ENCODE measurements at places on chromosomes 16 and 17.

DNA sequence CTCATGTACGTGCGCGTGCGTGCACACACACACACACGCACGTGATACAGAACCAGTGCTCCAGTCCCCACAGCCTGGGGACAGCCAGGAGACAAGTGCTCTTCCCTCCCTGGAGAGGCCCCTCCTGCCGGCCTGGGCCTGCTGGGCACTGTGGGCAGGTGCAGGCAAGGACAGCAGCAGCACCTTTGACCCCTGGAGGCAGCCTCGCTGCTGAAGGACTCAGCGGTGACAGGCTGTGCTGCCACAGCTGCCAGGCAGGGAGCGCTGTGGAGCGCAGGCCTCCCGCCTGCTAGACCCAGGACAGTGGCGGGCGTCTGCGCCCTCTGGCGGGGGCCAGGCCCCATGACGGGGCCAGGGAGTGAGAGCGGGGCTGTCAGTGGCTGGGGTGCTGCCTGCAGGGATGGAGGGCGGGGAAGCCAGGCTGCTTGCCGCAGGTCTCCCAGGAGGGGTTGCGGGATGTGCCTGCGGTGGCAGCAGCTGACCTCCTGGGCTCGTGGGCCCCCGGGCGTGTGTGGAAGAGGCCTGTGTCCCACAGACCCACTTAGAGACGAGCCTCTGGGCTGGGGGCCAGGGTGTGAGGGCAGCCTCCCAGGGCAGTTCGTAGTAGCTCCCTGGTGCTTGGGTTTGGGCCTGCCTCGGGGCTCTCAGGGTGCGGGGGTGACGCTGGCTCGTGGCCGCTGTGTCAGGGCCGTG lies 63.5 kb upstream of the PVALEF start:
- no peak for DNase-seq

DNA sequence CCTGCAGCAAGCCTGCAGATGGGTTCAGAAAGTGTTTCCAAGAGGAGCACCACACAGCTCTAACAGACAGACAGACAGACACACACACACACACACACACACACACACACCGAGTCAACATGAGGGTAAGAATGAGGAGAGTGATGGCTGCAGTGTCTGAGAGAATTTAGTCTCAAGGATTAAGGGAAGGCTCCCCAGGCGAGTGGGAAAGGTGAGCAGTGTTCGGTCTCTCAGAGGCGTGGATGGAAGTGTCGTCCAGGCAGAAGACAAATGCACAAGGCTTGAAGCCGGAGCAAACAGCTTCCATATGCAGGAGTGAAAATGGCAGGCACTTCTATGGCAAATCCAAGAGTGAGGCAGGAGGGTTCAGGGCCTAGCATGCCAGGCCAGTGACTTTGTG lies 770.1 kb downstream of the KCNJ18 start:
- DNase-seq: no peak

DNA sequence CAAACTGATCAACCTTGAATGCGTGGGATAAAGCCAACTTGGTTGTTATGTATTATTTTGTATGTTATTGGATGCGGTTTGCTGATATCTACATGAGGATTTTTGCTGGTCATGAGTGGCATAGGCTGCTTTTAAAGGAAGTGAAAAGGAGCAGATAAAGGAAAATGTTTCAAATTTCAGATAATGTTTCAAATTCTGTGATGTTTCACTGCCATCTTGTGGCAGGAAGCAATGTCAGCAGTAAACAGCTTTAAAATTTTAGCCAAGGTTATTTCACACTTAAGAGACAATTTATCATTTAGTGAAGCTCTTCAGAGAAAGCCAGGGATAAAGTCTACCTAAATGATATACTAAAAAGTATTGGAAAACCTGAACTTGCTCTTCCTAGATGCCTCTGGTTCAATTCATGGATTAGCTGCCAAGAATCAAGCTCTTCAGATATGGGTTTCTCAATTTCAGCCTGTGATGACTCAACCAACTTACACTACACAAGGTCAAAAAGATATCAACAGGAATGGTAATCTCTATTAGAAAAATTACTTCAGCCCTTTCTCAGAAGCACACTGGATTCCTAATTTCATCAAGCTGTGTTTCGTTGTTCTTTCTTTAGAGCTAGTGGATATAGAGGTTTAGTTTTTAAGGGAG lies 136.0 kb upstream of the C17orf78 start:
- DNase-seq: no peak

- no peak for DNase-seq
Observed at GRCh38 chr16:21598701-21599121, 666 bp upstream of the METTL9 start.

- no peak for DNase-seq
Observed at GRCh38 chr16:29230671-29231096, 175.8 kb downstream of the NPIPB11 start.

GRCh38 chr17:51761105-51761504 lies 397.4 kb downstream of the CA10 start:
- DNase-seq: no peak

DNA sequence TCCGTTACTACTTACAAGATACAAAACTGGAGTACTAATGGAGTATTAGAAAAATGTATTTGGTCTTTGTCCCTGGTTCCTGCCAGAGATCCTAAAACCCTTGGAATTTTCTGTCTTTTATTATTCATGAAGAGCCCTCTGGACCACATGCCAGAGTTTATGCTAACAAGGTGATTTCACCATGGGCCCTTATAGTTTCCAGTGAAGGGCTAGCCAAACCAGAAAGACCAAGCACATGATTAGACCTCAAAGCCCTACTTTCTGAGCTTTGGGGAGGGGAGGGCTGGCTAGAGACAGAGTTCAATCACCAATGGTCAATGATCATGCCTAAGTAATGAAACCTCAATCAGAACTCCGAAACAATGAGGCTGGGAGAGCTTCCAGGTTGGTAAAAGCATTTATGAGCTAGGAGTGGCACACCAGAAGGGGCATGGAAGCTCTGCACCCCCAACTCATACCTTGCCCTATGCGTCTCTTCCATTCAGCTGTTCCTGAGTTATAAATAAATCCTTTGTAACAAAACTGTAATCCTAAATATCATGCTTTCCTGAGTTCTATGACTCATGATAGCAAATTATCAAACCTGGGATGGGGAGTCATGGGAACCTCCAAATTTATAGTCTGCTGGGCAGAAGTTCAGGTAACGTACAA lies 10.4 kb downstream of the DCUN1D3 start:
- no peak for DNase-seq

GRCh38 chr17:4405038-4405669 lies 28.6 kb upstream of the SPNS3 start:
- DNase-seq: no peak

GRCh38 chr16:30569281-30569680 lies 2.2 kb downstream of the ZNF688 start:
- DNase-seq: no peak

DNA sequence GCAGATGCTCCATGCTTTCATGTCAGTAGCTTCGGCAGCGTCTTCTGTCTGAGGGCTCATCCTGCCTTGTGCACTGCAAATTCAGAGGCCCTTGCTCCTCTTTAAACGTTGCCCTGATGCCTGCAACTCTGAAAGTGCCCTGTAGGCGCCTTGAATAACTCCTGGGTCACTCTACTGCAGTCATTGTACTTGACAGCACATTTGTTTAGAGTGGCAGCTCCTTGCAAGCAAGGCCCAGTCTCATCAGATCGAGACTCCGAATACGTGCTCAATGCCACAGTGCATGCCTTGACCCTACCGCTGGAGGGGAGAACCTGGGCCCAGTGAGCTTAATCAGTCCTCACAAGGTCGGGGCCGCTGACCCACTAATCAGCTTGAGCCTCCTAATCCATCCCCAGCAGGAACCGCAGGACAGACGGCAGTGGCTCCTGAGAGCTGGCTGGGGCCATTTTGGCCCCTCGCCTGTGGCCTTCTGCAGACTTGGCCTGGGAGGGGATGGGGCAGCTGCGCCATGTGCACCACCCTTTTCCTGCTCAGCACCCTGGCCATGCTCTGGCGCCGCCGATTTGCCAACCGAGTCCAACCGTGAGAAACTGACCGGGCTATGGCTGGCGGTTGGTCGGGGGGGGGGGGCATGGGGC lies at the start of gene PRCD:
Gene PRCD (plus strand): TSS at position 414 of the 641 bp plus-strand sequence. CDS start 98 bp downstream, at position 512.
- no peak for DNase-seq

DNA sequence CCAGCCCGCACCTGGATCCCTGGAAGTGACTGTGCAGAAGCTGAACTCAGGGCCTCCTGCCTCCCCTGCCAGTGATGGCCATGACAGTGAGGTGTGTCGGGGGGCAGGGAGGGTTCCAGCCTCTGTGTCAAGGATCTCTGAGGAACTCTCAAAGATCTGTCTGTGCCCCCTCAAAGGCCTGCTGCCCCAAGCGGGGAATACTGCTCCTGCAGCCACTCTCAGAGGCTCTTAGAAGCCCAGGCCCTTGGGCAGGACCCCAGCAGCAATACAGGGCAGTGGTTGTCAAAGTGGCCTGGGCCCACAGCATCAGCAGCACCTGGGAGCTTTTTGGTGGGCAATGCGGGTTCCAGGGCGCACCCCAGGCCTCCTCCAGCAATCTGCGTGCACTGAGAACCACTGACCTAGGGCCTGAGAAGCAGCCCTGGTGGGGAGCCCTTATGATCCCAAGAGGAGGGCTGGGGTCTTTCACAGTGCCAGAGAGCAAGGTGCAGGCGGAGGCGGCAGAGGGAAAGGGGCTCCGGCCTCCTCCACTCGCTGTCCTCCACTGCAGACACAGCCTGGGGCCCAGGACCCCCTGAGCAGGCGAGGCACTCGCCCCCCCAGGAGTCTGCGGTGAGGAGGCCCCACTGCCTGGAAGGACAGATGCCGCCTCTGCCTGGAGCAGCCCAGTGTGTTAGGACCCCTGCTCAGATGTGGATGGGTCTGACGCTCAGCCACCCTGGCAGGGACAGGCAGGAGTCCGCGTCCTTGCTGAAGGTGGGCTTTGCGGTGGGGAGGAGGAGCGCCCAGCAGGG lies 42.1 kb downstream of the ENGASE start:
- no peak for DNase-seq

- DNase-seq: no peak
Observed at GRCh38 chr17:28623696-28624095, 9.7 kb upstream of the RSKR start.

DNA sequence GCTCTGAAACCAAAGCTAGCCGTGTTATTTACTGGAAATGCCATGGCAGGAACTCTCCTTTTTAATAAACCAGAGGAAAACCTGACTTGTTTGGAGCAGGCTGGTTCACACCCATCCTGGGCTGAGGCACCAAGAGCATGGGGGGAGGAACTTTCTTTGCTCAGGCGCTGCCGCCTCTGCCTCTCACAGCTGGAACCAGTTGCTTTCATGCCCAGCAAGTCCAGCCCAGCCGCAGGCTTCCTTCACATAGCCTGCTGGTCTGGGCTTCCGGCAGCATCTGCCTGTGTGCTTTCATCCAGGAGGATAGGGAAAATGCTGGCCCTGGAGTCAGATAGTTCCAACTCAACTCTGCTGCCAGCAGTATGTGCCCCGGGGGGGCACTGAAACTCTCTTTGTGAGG lies 88.1 kb upstream of the ASIC2 start:
- no peak for DNase-seq

GRCh38 chr16:89337965-89338364 lies 120.5 kb downstream of the ZNF778 start:
- no peak for DNase-seq

DNA sequence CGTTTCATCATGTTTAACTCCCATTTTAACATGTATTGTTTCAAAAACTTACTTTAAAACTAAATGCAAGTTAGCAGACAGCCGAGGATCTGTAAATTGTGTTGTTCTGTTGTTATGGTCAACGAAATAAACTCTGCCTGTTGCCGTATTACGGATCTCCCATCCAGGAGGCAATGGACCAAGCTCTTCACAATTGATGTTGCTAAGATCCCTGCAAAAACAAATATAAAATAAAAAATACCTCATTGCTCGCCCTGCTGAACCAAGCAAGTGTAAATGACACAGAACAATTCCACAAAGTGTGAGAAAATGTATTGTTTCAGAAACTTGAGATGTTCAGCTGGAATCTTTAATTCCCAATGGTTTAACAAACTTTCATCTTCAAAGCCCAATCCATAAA lies 65.0 kb downstream of the CEP95 start:
- DNase-seq: no peak

GRCh38 chr17:57861000-57861789 lies 11.4 kb upstream of the MRPS23 start:
- DNase-seq: no peak

GRCh38 chr17:17417718-17418181 lies 59.0 kb upstream of the MED9 start:
- no peak for DNase-seq

GRCh38 chr17:33053676-33054075 lies 62.0 kb downstream of the SPACA3 start:
- DNase-seq: no peak

GRCh38 chr16:11205754-11206581 lies 50.0 kb downstream of the SOCS1 start:
- DNase-seq: no peak

- no peak for DNase-seq
Observed at GRCh38 chr17:72725433-72726068, 366.9 kb downstream of the SLC39A11 start.

DNA sequence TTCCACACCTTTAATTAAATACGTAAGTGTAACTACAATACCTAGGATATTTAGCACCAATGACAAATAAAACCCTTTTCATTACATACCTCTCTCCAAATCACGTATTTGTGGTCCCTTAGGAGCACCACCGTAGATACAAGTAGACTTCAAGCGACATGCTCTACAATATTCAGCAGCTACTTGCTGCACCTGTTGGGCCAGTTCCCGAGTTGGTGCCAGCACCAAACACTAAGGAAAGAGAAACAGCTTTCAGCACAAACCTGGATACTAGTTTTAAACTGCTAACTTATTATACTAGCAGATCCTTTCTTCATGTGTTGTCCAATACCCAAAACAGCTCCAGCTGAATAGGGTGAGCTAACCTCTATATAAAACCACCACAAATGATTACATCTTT lies 2.7 kb downstream of the DDX5 start:
- DNase-seq: no peak

DNA sequence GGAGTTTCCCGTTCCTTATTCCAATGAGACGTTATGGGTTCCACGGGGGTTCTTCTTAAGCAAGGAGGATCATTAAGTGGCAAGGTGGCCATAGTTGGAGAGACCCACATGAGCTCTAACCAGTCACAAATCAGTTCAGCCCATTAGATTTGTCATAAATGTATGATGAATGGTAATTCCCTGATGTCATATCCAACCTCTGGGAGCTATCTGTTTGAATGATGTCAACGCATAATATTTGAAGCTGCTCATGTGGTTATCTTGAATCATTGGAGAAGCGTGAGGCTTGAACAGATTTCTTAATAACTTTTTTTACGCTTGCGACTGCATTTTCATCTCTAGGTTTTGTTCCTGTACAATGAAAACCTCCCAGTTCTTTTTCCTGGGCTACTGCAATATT lies 270.4 kb upstream of the EEF2KMT start:
- DNase-seq: no peak

DNA sequence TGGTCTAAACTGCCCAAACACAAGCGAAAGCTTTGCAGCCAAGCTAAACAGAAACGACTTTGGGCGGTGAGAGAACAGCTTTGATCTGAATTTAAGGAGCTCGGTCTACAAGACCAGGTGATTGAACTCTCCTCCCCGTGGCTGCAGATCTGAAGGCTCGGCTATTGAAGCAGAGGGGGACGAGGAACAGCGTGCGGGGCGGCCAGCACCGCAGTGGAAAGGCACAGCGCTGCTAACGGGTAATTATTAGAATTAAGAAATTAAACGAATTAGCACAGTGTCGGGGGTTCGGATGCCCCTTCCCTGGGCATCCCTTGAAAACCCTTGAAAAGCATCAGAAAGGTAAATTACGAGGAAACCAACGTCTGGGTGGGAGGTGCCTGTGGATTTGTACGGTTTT lies 431 bp downstream of the TEKT3 start:
- no peak for DNase-seq

Data from GM04504 (cell line).